ENCODE measurements at places on chromosomes 2 and 18. TPM values are rescaled to one million over a fixed set of nuclear protein-coding genes. Genes with fewer than 3 reads are reported as not detected.

DNA sequence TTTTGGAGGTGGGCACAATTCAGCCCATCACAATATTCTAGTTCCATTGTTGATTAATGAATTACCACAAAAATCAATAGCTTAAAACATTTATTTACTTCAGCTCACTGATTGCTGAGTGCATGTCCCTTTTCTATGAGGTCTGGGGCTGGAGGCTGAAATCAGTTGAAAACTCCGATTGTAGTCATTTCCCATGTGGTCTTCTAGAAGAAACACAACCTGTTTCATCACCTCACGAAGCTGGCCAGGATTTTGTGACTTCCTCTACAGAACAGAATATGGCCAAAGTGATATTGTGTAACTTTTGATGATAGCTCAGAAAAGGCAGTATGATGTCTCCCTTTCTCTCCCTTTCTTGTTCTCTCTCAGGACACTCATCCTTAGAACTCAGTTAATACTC is 44.1 kb upstream of the CYRIA start:
- no peaks in the 10 kb centered on the region for H3K27me3 ChIP-seq
- H3K4me3 ChIP-seq: no peak overlapping the region
- no peak overlapping the region for H3K27ac ChIP-seq

- no peaks in the 10 kb centered on the region for H3K4me1 ChIP-seq
- H3K36me3 ChIP-seq: no peaks in the 10 kb centered on the region
- H3K4me3 ChIP-seq: no peak overlapping the region
- no peak for DNase-seq
- no peak overlapping the region for H3K27ac ChIP-seq
- no peaks in the 10 kb centered on the region for H3K27me3 ChIP-seq
Observed at GRCh38 chr2:30990176-30990575, 148.1 kb downstream of the GALNT14 start.

DNA sequence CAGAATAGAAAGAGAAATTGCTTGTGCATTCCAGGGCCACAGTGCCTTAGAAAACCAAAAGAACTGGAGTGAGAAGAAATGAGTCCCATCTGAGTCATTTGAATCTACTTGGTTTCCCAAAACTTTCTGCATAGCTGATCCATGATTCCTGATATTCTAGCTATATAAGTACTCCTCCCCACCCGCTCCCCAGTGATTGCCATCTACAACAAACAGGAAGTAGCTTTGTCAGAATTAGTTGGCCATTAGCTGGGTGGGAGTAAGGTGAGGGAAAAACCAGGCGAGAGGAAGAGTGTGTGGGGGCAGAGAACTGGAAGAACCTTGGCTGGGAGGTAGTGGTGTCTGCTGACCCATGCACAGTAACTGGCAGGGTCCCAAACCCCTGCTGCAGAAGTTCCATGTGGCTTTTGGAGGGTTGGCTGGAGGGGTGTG is 122.1 kb downstream of the ACAA2 start:
- no peak for DNase-seq
- no peaks in the 10 kb centered on the region for H3K36me3 ChIP-seq
- H3K27me3 ChIP-seq: no peaks in the 10 kb centered on the region
- H3K4me3 ChIP-seq: no peak overlapping the region
- peaks cover 10% of the 10 kb centered on the region for H3K4me1 ChIP-seq

- no peaks in the 10 kb centered on the region for H3K36me3 ChIP-seq
- no peak overlapping the region for H3K27ac ChIP-seq
- no peak for DNase-seq
- H3K4me3 ChIP-seq: no peak overlapping the region
- peaks cover 10% of the 10 kb centered on the region for H3K4me1 ChIP-seq
Observed at GRCh38 chr18:13573750-13574149, 152.6 kb downstream of the FAM210A start.

DNA sequence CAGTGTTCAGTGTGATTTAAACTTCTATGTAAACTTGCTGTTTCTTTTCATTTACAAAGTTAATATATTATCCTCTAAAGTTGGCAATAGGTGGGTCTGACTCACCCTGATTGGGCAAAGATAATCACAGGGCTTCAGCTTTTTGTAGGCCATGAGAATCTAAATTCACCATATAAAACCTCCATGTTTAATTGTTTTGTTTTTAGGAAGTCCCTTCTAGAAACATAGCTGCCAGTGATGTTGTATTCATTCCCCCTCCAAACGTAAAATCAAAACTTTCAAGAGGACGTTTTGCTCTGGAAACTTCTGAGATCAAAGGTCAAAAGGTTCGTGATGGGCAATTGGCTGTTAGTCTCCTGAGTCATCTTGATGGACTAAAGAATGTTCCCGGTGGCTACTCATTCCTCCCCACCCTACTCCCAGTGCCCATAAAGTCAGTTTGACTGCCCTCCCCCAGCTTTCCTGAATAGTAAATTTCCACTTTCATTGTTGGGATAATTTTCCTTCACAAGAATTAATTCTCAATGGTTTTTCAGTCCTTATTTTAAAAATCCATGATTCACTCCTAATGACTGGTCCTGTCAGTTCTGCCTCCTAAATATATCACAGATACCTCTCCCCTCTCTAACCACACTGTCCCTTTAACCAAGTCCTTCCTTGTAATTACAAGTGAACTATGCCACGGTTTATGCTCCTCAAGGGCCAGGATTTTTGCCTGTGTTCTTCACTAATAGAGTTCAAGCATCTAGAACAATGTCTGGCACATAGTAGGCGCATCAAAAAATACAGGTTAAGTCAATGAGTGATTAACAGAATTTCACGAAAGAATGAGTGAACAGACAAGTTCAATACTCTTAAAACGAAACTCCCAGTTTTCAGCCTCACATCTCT is 164.4 kb upstream of the VRK2 start:
- H3K27ac ChIP-seq: no peak overlapping the region
- H3K4me3 ChIP-seq: no peak overlapping the region
- no peak for DNase-seq
- no peaks in the 10 kb centered on the region for H3K4me1 ChIP-seq
- H3K36me3 ChIP-seq: no peaks in the 10 kb centered on the region

The ZAP70 gene
- total RNA-seq: 197 TPM

- H3K4me1 ChIP-seq: no peaks in the 10 kb centered on the region
- DNase-seq: no peak
- no peaks in the 10 kb centered on the region for H3K36me3 ChIP-seq
- no peak overlapping the region for H3K4me3 ChIP-seq
- no peak overlapping the region for H3K27ac ChIP-seq
Observed at GRCh38 chr2:56191617-56192016, 7.8 kb downstream of the CCDC85A start.

The POLR1A gene
- total RNA-seq: 60.3 TPM

- no peak for DNase-seq
- no peaks in the 10 kb centered on the region for H3K36me3 ChIP-seq
- peaks cover 54% of the 10 kb centered on the region for H3K27me3 ChIP-seq
- no peak overlapping the region for H3K27ac ChIP-seq
- H3K4me3 ChIP-seq: no peak overlapping the region
- peaks cover 24% of the 10 kb centered on the region for H3K4me1 ChIP-seq
Observed at GRCh38 chr2:70890469-70891065, 45.1 kb upstream of the ATP6V1B1 start.

The FEV gene
- total RNA-seq: not detected

- no peak overlapping the region for H3K27ac ChIP-seq
- H3K4me3 ChIP-seq: no peak overlapping the region
- no peaks in the 10 kb centered on the region for H3K4me1 ChIP-seq
- no peaks in the 10 kb centered on the region for H3K27me3 ChIP-seq
- DNase-seq: no peak
Observed at GRCh38 chr2:234202601-234203000, 152.1 kb downstream of the SPP2 start.

DNA sequence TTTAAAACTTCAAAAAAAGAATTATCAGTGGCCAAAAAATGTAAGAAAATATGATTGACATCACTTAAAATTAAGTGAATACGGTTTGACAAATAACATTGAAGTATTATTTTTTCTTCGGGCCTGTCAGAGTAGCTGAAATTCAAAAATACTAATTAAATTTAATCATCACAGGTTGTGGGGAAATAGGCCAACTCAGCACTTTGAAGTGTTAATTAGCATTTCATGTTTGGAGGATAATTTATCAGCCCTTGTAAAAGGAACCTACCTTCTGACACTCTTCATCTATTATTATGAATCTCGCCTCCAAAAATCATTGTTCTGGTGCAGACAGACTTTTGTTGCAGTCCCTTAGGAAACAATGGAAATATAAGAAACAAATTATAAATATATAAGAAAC is 17.6 kb upstream of the OR6B3 start:
- no peak for DNase-seq

DNA sequence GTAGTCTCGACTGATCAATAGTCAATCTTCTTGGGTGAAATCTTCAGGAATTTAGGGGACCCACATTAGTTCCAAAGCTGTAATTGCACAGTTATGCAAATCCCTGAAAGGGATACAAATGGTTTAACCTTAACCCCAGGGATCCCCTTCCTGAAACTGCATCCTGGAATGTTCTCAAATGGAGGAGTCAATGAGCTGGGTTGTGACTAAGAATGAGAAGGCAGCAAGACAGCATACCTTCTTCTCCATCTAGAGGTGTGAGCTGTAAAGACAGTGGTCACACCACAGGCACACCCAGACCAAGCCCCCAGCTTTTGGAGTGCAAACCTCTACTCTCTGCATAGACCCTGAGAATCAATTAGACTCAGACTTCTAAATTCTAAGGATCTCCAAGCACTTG is 164.7 kb upstream of the MEIS1 start:
- H3K36me3 ChIP-seq: no peaks in the 10 kb centered on the region
- H3K27me3 ChIP-seq: no peaks in the 10 kb centered on the region
- no peak for DNase-seq
- H3K4me3 ChIP-seq: no peak overlapping the region
- no peak overlapping the region for H3K27ac ChIP-seq
- H3K4me1 ChIP-seq: no peaks in the 10 kb centered on the region

DNA sequence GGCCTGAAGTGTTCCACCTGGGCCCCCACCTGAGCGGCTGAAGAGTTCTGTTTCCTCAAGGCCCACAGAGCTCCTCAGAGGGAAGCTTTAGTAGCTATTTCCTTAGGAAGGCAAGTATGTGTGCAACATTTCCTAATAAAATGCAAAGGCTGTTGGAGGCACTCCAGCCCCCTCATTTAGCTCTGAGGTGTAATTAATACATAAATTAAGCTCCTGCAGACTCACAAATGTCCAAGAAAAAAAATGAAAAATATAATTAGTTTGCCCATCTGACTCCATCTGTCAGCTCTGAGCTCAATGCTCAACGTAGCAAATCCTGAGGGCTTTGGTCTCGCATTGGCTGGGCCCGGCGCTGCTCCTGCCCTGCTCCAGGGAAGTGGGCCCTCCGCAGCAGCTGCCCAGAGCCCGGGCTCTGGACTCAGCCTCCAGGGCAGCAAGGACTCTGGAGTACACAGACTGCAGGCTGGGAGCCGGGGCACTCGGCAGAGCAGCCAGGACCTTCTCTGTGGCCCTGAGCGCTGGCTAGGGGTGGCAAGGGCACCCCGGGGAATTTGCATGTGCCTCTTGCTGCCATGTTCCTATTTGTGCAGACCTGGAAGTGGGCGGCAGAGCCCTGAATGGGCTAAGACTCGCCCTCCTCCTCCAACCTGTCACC is 23.4 kb upstream of the C1QL2 start:
- H3K36me3 ChIP-seq: no peaks in the 10 kb centered on the region
- DNase-seq: no peak
- no peak overlapping the region for H3K27ac ChIP-seq
- no peaks in the 10 kb centered on the region for H3K4me1 ChIP-seq
- H3K27me3 ChIP-seq: no peaks in the 10 kb centered on the region

GRCh38 chr2:68086166-68086565 is 23.4 kb upstream of the C1D start:
- no peaks in the 10 kb centered on the region for H3K36me3 ChIP-seq
- DNase-seq: no peak
- H3K4me1 ChIP-seq: no peaks in the 10 kb centered on the region
- no peaks in the 10 kb centered on the region for H3K27me3 ChIP-seq
- H3K27ac ChIP-seq: no peak overlapping the region
- no peak overlapping the region for H3K4me3 ChIP-seq

The RNU2-63P gene
- total RNA-seq: 35.8 TPM

DNA sequence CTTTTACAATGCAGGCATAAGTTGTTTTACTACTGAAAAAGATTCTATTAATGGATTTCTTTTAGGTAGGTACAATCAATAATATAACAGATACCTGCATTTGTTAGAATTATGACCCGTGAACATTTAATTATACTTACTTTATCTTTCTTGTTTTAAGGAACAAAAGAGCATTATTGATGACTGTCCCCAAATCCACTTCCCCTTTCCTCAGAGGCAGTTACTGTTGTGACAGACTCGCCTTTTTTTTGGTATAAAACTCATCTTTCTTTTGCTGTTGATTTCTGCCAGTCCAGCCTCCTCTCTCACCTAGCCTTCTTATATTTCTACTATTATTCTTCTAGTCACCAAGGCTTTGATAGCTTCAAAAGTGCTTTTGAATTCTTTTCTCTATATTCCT is 12.1 kb downstream of the ACTR3 start:
- DNase-seq: no peak
- H3K27me3 ChIP-seq: no peaks in the 10 kb centered on the region
- no peaks in the 10 kb centered on the region for H3K36me3 ChIP-seq
- H3K27ac ChIP-seq: no peak overlapping the region
- no peak overlapping the region for H3K4me3 ChIP-seq

DNA sequence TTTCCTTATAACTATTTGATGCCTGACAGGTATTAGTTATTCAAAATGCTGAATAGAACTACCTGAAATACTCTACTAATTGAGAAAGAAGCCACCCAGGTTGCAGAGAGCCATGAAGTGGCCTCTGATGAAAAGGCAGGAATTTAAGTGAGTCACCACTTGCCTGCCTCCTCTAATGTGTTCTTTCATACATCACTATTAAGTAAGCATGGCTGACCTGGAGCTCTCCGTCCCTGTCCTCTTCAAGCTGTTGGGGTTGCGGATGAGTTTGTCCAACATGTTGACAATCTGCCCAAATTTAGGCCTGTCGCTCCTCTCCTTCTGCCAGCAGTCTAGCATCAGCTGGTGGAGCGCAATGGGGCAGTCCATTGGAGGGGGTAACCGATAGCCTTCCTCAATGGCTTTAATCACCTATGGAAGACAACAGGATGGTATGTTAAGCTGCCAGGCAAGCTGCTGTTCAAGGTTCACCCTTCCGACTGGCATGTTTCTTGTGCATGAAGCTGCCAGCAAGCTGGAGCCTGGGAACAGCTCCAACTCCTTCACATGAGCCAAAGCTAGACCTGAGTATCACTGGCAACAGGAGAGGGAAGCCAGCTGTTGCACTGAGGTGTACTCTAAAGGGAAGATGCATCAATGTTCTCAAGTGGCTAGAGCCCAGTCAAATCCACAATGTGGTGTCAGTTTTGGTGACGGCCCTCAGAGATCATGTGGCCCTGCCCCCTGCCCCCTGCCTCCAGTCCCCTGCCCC is 142.2 kb downstream of the EPHA4 start:
- no peaks in the 10 kb centered on the region for H3K4me1 ChIP-seq
- no peaks in the 10 kb centered on the region for H3K36me3 ChIP-seq
- no peak for DNase-seq
- H3K27me3 ChIP-seq: no peaks in the 10 kb centered on the region

The CDH20 gene
- 0.11 TPM for total RNA-seq

GRCh38 chr2:176491172-176491904 is 222.1 kb downstream of the MTX2 start:
- no peak overlapping the region for H3K27ac ChIP-seq
- no peak overlapping the region for H3K4me3 ChIP-seq
- H3K36me3 ChIP-seq: no peaks in the 10 kb centered on the region
- DNase-seq: no peak
- H3K4me1 ChIP-seq: no peaks in the 10 kb centered on the region
- no peaks in the 10 kb centered on the region for H3K27me3 ChIP-seq

The DCC gene
- total RNA-seq: not detected

- DNase-seq: no peak
- H3K27ac ChIP-seq: peak overlapping the region; percentile 7
- no peak overlapping the region for H3K4me3 ChIP-seq
- H3K36me3 ChIP-seq: no peaks in the 10 kb centered on the region
- H3K27me3 ChIP-seq: no peaks in the 10 kb centered on the region
Observed at GRCh38 chr2:88599527-88599926, 27.7 kb downstream of the EIF2AK3 start.

The NMS gene
- total RNA-seq: not detected

Measured in CD8-positive, alpha-beta memory T cell (primary cell).